ENCODE measurements at places on chromosomes 5 and 9. TPM values are rescaled to one million over a fixed set of nuclear protein-coding genes. Genes with fewer than 3 reads are reported as not detected.

GRCh38 chr5:157978061-157978460 is 119.1 kb upstream of the CLINT1 start:
- DNase-seq, result no peak

DNA sequence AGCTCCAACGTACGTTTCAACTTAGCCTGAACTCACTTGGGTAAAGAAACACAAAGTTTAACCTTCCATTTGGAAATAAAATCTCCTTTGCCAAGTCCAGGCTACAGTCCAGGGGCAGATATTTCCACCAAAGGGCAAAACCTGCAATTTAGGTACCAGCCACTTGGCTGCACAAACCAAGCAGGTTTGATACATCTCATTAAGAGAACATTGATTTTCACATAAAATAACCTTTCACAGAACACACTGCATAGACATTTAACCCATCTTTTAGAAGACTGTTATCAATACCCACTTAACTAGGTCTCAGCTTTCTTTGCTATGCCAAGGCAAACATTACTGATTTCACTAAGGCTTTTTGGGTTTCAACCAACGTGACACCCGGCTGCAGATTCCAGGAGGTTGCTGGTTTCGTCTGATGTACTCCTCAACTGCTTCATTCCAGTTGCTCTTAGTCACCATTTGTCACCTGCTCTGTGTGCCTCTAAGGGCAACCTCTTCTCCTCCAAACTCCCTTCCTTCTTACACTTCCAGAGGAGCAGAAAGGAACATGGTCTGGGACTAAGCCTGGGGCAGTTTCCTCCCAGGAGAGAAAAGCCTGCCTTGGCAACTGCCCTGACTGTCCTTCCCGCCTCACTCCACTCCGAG is 67.1 kb downstream of the EPB41L4B start:
- DNase-seq, result no peak

- DNase-seq, result no peak
Measured at GRCh38 chr9:124475868-124476690, 25.8 kb downstream of the ADGRD2 start.

Gene HRCT1
- not detected for total RNA-seq

GRCh38 chr5:78483809-78484521 is 123.5 kb downstream of the SCAMP1 start:
- no peak for DNase-seq

GRCh38 chr9:92058723-92059444 is 56.3 kb downstream of the SPTLC1 start:
- DNase-seq, result no peak

GRCh38 chr5:155522540-155522939 is 509.0 kb downstream of the KIF4B start:
- DNase-seq, result no peak

Gene HINT1
- 173 TPM for total RNA-seq

DNA sequence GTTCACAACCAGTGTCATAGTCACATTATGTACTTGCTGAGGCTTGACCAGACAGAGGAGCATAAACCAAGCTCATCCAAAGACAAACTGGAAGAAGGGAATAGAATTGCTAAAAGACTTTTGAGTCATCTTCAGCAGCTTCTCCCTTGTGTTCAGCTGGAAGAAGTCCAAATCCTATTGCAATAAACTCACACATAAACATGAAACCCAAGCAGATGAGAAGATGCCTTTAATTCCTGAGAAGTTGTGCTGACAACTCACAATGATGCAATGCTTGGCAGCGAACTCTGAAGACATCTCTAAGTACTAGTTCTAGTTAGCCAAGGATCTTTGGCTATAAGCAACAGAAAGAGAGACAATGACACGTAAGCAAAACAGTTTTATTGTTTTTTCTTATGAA is 642.1 kb downstream of the KCTD16 start:
- DNase-seq, result no peak

Gene SCAMP1
- 373 TPM for total RNA-seq

Gene SPAG8
- total RNA-seq, result 4.7 TPM

- no peak for DNase-seq
Measured at GRCh38 chr9:86589273-86589672, 235.1 kb upstream of the TUT7 start.

DNA sequence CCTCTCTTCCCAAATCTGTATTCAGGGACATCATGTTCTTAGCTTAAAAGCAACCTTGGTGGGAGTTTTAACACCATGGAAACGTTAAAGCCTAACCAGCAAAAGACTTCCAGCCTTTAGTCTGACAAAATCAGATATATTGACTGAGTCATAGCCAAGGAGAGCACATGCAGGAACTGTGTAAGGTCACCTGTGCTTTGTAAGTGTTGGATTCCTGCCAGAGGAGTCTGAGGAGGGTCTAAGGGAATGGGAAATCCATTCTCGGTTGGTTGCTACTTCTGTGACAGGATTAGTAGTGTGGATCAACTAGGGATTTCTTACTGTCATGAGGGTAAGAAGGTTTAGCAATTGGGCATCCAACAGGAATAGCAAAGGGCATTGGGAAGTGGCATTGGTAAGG is 142.0 kb upstream of the CHD1 start:
- DNase-seq, result no peak

- peak; percentile 11 for DNase-seq
Measured at GRCh38 chr5:57174128-57174889, 450 bp downstream of the GPBP1 start.

DNA sequence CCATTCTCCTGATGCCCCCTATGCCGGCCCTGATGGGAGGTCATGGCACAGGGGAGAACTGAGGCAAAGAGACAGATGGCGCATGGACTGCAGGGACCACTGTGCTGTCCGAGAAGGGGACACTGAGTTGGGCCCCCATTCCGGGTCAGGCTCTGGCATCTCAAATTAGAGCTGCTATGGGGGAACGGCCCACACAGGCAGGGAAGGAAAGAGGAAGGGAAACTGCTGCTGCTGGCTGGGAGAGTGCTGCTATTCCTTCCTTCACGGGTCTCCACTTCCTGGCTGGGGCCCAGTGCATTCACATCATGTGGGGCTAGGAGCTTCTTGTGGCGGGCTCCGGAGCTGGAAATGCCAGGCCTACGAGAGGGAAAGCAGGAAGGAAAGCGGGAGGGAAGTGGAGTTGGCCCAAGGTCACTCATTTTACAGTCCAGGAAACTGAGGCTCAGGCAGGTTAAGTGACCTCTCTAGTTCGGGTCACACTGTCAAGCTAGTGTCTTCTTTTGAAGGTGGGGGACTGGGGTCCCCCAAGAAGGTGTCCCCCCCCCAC is 1.3 kb upstream of the CARD19 start:
- DNase-seq, result no peak

Gene C8G
- total RNA-seq, result not detected

- peak; percentile 3 for DNase-seq
Measured at GRCh38 chr5:134289509-134290113, 63.7 kb upstream of the PPP2CA start.
